ENCODE measurements at places on chromosomes 16 and 17.

DNA sequence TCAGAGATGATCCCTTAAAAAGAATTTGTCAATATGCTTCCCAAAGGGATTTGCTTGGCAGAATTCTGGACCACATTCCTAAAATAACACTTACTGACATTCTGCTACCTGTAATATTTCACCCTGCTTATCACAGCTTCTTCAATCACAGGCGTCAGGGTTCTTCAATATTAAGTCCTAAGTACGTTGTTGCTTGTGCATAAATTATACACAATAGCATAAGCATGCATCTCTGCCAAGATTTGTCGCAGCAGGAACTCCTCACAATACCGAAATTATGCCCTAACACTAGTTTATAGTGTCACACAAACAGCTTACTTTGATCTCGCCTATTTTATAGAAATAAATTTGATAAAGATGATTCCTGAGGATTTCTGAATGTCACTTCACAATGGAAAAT, 48.9 kb downstream of the UBE2G1 start:
- DNase-seq: peak; percentile 3

- DNase-seq: no peak
These were observed 169.2 kb downstream of the LAT start for GRCh38 chr16:29154088-29154487.

GRCh38 chr16:15539197-15539596, 103.8 kb downstream of the MARF1 start:
- DNase-seq: no peak

DNA sequence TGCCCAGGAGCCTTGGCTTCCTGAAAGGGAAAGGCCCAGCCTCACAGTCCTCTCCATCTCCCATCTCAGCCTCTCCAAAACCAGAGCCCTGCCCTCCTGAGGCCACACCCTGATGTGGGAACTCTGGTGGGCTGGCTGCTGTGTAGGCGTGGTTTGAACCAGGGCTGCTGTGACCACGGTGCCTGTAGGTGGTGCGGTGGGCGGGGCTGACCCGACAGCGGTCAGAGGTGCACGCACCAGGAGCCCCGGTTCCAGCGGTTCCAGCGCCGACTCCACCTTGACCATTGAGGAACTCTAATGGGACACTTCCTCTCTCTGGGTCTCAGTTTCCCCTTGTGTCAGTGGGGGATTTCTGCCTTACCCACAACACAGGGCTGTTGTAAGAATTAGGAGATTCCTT, 2.4 kb downstream of the RAP1GAP2 start:
- no peak for DNase-seq

- no peak for DNase-seq
These were observed 371.6 kb upstream of the MAF start for GRCh38 chr16:79972053-79972704.

- DNase-seq: no peak
These were observed 14.4 kb upstream of the GNG13 start for GRCh38 chr16:814974-815373.

DNA sequence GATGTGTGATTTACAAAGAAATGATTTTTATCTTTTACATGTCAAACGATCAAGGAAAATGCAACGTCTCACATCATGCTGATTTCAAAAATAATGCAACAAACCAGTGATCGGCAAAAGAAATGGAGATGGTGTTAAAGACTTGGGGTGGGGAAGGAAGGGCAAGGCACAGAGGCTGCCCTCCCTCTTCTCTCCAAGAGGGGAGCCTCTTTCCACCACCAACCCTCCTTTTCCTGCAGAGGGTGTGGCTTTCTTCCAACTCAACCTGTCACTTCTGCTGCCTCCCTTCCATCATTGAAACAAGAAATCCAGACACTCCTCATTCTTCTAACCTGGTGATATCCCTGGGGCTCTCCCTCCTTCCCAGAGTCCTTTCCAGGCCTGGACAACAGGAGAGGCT, 320.8 kb downstream of the SLC39A11 start:
- DNase-seq: no peak

Measured in trophoblast cell (in vitro differentiated cells and primary cell).